ENCODE measurements at places on chromosomes 7 and 10.

DNA sequence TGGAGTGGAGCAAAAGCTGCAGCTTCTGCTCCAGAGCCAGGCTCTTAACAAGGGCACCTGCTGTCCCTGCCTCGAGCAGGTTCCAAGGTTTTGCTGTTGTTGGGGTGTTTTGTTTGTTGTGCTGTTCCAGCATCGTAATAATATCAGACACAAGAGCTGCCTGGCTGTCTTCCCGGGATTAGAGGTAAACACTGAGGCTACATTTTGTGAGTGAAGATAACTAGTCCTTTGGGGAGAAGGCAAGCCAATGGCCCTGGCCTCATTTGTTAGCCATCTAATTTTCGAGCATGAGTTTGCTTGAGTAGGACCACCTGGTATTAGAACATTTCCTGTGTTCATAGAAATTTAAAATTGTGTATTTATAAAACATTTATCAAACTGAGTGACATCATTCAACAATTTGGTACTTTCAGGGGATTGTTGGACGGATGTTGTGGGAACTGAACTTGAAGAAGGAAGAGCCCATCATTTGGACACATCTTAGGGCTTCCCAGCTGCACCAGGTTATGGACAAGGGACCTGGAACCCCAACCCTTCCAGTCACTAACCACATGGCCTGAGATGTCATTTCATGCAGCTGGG, 555.0 kb downstream of the TNS3 start:
- DNase-seq, result no peak

DNA sequence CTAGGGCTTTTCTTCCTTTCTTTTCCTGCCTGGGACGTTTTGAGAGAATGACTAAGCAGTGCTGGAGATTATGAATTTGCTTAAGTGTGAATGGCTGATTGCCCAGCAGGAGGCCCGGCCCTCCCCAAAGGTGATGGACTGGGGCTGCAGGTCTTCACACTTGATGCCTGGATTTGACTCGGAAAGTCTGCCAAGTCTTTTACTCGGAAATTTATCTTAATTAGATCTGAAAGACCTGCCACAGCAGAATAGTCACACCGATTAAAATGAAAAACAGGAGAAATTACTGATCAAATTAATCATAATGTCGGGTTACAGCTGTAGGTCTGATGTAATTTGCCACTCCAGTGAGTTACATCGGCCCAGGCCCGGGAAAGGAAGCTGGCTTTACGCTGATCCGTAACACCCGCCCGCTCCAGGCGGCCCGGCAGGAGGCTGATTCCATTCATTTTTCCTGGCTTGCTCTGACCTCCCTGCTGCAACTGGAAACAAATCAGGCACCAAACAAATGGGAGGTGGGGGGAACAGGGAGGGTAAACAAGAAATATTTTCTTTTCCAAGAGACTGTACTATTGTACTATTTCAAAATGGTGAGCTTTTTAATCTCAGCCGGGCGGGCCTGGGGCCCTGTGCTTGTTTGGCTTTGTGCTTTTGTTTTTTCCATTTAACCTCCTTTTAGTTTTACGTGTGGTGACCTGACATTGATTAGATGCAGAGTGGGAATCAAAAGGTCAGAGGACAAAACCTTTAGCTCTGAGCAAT, 212.4 kb upstream of the YAE1 start:
- no peak for DNase-seq

DNA sequence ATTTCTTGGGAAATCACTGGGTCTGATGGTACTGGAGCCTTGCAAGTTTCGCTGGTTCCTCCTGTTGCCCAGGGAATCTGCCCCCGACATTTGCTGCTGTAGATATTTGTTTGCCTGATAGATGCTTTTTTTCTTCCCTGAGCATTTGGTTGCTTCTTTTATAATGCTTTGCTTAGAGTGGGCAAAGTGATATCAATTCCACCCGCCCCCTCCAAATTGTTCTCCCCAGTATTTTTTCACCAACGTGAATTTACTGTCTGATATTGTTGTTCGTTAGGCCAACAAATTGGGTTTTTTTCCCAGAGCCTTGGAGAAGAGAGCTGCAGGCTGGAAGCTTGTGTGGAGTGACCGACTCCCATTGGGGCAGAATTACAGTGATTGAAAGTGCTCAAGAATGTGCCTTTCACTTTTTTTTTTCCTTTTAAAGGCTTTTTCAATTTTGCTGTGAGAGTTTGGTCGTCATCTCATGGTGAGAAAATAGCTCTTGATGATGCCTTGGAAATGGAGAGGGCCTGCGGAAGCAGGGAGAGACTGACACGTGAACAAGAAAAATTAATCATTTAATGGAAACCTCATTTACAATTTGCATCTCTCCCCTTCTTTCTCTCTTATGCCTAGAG, 2.5 kb downstream of the GRK5 start:
- no peak for DNase-seq

- no peak for DNase-seq
Observed at GRCh38 chr10:123878666-123879303, 12.8 kb downstream of the CPXM2 start.

DNA sequence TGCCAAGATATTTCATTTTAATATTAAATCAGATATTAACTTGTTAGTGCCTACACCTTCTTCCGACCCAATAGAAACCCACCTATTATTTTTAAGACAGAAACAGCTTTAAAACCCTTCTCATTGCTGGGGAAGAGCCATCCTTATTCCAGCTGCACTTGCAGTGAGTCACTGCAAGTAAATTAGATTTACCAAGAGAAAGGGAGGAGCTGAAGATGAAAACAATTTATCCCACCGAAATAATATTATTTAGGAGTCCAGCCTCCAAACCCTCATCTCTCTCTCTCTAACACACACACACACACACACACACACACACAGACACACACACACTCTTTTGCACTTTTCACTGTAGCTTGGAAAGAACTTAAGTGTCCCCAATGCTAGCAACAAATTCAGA, 26.9 kb downstream of the TWIST1 start:
- no peak for DNase-seq

- DNase-seq, result no peak
Observed at GRCh38 chr7:43648473-43649406, 65.8 kb downstream of the STK17A start.

DNA sequence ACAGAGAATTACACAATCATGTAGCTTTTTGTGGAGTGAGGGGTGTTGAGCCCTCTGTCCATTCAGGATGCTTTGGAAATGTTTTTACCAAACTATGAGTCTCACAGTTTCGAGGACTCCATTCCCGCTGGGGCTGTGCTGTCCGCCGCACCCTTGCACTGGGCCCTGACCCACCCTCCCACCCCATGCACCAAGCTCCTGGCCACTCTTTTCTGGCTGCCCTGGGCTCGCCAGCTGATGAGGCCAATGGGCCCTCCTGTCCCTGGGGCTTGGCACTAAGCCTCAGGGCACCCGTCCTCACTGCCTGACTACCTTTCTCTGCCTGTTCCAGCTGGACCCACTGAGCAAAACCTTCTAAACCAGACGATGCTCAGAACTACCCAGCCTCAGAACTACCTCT, 332.1 kb downstream of the PTPRN2 start:
- no peak for DNase-seq

DNA sequence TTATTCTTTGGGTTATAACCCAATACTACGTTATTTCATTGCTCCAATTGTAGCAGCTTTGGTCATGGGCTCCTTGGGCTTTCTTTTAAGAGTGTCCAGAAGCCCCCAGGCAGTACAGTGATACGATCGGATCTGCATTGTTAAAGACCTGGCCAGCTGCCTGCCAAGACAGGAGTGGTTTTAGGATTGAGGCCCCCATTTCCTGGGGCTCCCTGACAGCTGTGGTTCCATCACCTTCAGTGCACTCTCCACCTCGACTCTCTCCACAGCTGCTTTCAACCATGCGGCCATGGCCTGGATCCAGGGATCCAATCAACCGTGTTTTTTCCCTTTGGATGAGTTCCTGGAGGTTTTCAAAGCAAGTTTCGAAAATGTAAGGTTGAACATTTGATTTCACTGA, 123.4 kb upstream of the BTBD16 start:
- DNase-seq, result no peak

DNA sequence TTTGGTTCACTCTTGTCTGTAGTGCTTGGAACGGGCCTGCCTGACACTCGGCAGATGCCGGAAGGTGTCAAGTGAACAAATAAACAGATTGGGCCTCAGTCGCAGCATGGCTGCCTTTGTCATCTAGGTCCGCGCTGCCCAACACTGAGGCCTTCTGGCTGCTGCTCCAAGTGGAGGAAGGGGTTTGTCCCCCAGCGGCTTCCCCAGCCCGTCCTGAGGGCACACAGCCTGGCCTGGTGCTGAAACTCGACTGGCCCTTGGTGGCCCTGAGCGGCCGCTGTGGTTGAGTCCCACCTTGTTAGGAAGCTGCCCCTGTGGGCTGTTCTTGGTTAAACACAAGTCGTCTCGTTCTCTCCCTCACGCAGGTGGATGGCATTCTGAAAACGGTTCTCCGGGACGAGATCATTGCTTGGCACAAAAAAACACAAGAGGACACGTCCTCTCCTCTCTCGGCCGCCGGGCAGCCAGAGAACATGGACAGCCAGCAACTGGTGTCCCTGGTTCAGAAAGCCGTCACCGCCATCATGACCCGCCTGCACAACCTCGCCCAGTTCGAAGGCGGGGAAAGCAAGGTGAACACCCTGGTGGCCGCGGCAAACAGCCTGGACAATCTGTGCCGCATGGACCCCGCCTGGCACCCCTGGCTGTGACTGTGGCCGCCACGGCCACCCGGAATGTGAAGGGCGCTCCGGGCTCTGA, 132.1 kb downstream of the SMURF1 start:
- no peak for DNase-seq

GRCh38 chr10:36676756-36677430, 448.5 kb upstream of the ANKRD30A start:
- DNase-seq, result no peak

- no peak for DNase-seq
Observed at GRCh38 chr10:282294-283139, 147.3 kb downstream of the ZMYND11 start.

Data from NCI-H187 (cell line).